ENCODE measurements at places on chromosomes 1 and 21.
A peak's percentile ranks its signal among the peaks of the same experiment; 100 is the strongest.

- no peak for DNase-seq
Measured at GRCh38 chr1:5742801-5743200, 249.4 kb downstream of the NPHP4 start.

DNA sequence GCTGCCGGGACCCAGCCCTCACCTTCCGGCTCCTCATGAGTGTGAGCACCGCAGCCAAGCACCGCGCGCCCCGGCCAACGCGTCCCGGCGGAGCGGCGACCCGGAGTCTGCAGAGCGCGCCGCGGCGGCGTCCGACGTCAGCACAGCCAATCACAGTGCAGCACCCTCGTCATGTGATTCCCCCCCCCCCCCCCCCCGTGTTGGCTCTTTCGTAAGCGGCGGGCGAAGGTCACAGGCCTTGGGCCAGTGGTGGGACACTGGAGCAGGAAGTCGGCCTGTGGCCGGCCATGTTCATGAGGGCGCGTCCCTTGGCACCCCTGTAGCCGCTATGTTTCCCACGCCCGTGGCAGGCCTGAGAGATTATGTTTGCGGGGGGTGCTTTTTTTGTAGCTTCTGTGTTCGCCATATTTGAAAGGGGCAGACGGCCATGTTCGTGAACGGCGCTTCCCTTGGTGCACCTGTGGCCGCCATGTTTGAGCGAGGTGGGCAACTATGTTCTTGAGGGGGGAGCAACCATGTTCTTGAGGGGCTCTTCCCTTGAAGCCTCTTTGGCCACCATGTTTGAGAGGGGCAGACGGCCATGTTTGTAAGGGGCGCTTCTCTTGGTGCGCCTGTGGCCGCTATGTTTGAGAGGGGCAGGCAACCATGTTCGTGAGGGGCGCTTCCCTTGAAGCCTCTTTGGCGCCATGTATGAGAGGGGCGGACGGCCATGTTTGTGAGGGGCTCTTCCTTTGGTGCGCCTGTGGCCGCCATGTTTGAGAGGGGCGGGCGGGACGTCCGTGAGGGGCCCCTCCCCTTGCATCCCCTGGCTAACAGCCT is at the start of gene C1orf174:
Gene C1orf174 (minus strand): TSS at position 123 of the 819 bp plus-strand sequence. CDS start 86 bp downstream, at position 37.
- peak; percentile 85 for DNase-seq

DNA sequence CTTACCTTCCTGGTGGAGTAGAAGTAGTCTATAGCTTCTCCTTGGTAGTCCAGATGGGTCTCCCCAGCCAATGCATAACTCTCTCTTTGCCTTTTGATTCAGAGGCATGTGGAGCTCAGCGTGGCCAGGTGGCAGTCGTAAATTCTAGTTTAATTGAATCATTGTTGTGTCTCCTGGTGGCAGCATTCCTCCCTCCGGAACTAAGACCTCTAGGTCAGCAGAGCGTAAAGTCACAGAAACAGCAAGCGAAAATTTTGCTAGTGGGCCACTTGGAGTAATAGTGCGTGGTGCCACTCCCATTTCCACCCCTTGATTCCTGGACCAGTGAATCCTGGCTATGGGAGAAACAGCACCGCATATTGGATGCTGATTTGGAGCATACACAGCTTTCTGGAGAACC is 3.9 kb upstream of the TMPRSS2 start:
- DNase-seq: no peak

- no peak for DNase-seq
Measured at GRCh38 chr1:238029126-238029525, 138.4 kb upstream of the ZP4 start.

DNA sequence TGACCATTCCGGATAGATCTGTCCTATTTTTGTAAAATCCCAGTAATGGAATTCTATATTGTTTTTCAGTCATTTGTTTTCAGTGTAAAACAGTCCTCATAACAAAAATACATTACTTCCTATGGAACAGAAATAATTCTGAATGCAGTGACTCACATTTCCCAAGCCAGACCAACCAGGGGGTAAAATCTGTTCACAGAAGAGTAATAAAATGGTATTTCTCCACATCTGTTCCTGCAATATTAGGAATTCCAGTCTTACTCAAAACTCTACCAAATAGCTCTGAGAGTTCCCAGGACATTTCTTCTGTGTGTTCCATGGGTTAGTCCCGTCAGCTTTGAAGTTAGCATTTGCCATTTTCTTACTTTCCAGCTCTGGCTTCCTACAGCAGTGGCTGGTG is 2.6 kb upstream of the DDR2 start:
- no peak for DNase-seq
